NCI-H774 (cell line): ENCODE measurements at places on chromosomes 4 and X.
A peak's percentile ranks its signal among the peaks of the same experiment; 100 is the strongest.

DNA sequence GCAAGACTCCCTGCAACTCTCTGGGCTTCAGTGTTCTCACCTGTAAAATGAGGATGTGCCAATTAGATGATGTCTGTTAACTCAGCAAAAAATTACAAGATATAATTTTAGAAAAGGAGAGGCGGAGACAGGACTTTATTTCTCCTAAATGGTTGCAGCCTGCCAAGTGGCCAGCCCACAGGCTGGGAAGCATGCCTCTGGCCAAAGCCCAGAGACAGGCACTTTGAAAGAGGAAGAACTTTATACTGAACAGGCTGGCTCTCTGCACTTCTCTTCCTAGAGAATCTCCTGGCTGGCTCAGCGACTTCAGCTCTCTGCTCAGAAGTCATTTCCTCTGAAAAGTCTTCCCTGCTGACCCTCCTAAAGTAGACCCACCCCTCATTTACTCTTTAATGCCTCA lies 3.7 kb downstream of the PRDM5 start:
- DNase-seq: no peak

- no peak for DNase-seq
Observed at GRCh38 chr4:176207839-176208238, 12.5 kb upstream of the SPATA4 start.

GRCh38 chr4:7952615-7953014 lies 13.0 kb upstream of the AFAP1 start:
- DNase-seq: no peak

- DNase-seq: no peak
Observed at GRCh38 chrX:153736871-153737441, 12.3 kb downstream of the ABCD1 start.

GRCh38 chr4:82842593-82842992 lies 44.0 kb upstream of the SCD5 start:
- DNase-seq: no peak

DNA sequence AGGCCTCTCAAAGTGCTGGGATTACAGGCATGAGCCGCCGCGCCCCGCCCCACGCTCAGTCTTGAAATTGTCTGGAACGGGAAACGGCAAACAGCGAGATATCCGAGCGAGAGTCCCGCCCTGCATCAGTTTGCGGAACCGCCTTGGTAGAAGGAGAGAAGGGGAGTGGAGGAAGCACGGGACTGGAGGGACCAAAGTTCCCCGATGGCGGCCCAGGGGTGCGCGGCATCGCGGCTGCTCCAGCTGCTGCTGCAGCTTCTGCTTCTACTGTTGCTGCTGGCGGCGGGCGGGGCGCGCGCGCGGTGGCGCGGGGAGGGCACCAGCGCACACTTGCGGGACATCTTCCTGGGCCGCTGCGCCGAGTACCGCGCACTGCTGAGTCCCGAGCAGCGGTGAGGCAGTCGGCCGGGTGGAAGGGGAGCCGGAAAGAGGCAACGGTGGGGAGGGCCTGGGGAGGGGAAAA lies at the start of gene BST1:
BST1 (plus strand) TSS at position 125 of the 463 bp plus-strand sequence; CDS start at position 205, 80 bp downstream.
- DNase-seq: no peak

DNA sequence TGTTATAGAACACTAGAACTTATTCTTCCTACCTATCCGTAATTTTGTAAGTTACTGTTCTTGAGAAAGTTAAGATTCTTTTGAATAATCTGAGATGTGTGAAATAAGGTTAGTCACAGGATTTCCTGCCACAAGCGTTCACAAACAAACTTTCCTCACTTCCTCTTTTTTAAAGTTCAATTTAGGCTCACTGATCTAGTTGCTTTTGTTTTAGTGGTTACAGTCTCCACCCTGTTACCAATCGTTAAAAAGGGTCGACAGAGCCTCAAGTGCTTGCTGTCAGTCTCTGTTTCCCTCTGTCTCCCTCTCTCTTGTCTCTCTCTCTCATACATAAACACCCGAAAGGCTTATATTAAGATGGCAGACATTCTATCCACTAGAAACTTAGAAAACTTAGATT lies 35.9 kb upstream of the STK26 start:
- no peak for DNase-seq

DNA sequence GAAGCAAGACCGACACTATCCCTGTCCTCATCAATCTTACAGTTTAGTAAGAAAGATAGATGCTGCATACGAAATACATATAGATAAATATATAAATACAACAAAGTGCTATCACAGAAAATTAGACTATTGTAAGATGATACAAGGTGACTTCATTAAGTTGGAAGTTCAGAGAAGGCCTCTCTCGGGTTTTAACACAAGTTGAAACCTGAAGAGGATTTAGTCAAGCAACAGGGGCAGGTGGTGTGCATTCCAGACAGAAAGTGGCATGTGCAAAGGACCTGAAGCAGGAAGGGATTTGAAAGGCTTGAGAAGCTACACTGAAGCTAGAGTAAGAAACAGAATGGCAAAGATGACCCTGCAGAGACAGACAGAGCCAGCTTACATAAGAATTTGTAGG lies 36.5 kb downstream of the USP46 start:
- no peak for DNase-seq

DNA sequence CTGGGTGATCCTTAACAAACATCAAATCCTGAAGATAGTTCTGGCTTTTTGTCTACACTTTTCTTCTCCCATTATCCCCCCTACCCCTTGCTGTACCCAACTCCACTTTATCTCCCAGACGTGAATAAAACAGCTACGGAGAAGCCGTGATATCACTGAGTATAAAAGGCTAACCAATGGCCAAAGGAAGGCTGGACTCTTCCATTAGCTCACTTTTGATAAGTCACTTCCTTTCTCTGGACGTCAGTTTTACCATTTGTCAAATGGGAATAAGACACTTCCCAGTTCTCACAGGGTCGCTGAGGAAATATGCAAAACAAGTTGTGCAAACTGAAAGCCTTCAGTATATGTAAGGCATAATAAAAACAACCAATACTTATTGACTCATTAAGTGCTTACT lies 38.6 kb upstream of the EDA2R start:
- no peak for DNase-seq

- DNase-seq: no peak
Observed at GRCh38 chr4:162323919-162324318, 160.1 kb upstream of the FSTL5 start.

DNA sequence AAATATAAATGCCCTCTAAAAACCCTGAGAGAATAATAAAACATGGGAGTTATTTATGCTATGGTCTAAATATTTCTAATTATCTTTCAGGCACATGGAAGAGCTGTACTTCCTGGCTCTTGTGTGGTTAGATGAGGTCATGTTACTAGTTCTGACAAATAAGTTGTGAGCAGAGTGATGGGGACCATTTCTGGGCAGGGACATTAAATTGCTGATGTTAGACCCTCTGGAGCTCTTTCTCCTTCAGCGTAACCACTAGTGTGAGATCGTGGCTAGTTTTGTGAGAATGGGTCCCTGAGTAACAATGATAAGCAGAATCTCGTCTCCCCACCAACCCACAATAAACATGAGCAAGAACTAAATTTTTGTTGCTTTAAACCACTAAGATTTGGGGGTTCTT lies 108.0 kb downstream of the MAML3 start:
- DNase-seq: no peak

GRCh38 chr4:94576210-94576609 lies 124.5 kb downstream of the PDLIM5 start:
- DNase-seq: no peak

- no peak for DNase-seq
Observed at GRCh38 chrX:99073551-99073950, 1336.5 kb downstream of the PCDH19 start.

GRCh38 chr4:99710020-99710419 lies 52.4 kb upstream of the C4orf54 start:
- DNase-seq: no peak

DNA sequence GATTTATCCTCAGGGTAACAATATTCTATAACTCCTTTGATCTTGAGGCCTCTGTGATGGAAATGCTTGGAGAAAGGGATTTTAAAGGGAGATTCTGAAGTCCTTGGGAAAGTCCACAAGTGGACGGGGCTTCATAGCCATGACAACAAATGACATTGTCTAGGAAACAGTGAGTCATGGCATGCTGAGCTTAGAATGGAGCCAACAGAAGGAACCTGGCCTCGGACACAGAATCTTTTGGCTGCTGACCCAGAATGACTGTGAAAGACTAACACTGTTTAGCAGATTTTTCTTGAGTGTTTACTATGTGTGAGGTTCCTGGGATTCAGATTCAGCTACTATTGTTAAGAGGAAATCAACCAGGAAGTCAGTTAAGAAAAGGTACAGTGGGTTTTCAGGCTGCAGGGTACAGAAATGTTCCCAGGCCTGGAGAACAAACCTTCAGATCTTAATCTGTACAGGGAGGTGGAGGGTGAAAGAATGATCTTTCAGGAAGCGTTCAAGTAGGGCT lies 18.1 kb upstream of the CXCL2 start:
- peak; percentile 73 for DNase-seq

- DNase-seq: no peak
Observed at GRCh38 chr4:185792384-185793115, 19.4 kb downstream of the SORBS2 start.

DNA sequence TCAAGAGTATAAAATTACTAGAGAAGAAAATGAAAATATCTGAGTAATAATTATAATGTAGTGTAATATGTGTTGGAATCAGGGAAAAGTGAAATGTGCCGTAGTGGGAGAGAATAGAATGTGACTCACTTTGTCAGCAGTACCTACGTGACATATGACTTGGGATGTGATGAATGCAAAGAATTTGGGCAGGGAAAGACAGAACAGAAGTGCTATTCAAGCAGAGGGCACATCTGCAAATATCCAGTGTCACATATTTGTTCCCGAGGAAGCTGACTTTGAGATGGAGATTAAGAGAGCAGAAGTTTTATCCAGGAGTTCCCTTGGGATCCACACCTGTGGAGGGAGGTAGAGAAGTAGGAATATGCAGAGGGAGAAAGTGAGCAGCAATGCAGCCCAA lies 69.3 kb upstream of the HS3ST1 start:
- DNase-seq: no peak

- DNase-seq: no peak
Observed at GRCh38 chrX:39811376-39811775, 286.4 kb downstream of the BCOR start.
